ENCODE measurements at places on chromosomes 1 and 21.

DNA sequence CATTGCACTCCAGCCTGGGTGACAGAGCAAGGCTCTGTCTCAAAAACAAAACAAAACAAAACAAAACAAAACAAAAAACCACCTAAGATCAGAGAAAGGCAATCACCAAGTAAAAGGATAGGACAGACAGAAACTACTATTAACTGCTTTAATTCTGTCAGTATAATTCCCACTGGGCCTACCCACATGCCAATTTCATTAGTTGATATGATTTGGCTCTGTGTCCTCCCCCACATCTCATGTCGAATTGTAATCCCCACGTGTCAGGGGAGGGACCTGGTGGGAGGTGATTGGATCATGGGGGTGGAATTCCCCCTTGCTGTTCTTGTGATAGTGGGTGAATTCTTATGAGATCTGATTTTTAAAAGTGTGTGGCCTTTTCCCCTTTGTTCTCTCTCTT, 27.2 kb upstream of the CAPZB start:
- no peak for DNase-seq

DNA sequence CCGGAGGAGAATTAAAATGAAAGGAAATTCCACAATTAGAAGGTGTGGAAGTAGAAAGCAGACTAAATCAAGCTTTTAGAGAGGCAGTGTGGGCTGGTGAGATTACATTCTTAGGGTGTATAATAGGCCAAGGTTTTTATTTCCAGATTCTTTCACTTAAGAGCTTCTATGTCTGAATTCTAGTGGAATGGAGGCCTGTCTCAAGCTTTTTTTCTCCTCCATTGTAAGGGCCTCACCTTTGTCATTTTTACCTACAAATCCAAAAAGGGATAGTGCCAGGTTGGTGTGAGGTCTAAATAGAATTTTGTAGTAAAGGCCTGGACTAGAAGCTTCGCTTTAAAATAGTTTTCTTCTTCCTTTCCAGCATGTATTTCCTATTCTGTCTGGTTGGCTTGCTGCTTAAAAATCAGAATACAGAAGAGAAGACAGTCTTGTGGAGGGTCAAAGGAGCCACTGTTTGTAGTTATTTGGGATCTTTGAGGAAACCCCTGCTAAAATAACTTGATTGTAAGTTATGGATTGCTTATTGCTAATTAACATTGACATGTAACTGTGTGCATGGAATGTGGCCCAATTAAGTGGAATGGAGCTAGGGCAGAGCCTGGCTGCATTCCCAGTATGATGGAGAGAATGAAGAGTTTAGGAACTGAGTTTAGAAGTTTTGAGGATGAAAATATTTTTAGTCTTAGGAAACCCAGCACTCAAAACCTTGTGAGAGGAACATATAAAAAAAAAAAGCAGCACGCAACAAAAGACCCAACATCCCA, 162.5 kb upstream of the B3GALT2 start:
- DNase-seq = no peak

DNA sequence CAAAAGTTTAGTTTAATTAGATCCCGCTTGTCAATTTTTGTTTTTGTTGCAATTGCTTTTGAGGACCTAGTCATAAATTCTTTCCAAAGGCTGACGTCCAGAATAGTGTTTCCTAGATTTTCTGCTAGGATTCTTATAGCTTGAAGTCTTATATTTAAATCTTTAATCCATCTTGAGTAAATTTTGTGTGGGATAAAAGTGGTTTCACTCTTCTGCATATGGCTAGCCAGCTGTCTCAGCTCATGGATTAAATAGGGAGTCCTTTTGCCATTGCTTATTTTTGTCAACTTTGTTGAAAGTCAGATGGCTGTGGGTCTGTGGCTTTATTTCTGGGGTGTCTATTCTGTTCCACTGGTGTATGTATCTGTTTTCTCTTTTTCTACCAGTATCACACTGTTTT, 801.3 kb upstream of the ADGRL4 start:
- no peak for DNase-seq

GRCh38 chr1:55580845-55581332, 365.7 kb upstream of the USP24 start:
- no peak for DNase-seq

GRCh38 chr1:119550381-119550780, 43.4 kb downstream of the HSD3B1 start:
- DNase-seq = no peak

DNA sequence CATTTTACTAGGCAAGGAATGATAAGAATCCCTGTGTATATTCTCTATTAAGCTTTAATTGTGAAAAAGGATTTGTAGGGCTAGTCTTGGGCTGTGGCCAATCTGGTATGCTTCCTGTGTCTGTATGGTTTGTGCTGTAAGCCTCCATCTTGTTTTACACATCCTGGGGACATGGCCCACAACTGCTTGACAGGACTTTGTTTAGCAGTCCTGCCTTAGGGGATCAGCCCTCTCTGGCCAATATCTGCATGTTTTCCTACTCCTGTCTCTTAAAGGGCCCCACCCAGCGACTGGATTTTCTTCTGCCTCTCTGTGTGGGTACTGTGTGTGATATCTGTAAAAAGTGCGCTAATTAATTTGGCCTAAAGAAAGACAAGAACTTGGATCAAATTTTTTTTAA, 813.2 kb downstream of the PLA2G4A start:
- DNase-seq = no peak

DNA sequence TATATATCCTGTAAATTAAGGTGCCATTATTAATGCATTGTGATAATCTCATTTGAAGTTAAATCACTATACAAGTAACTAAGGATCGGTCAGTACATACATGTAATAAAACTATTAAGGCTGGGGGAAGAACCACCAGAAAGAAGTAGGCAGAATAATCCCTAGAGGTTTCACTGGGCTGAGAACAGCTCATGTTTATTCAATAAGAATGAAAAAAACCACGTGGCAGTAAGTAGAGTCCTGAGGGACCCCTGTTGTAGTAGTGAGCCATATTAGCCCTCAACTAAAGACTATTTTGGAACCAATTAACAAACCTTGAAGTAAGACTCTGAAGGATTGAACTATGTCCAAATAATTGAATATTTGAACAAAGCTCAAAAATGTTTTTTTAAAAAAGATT, 46.9 kb upstream of the ADAM30 start:
- DNase-seq = no peak
